ENCODE measurements at places on chromosomes 5 and 9.

GRCh38 chr5:165508286-165508685 lies 2002.9 kb downstream of the MAT2B start:
- no peak for DNase-seq

GRCh38 chr5:72194846-72195245 lies 87.6 kb downstream of the MAP1B start:
- peak; percentile 24 for DNase-seq

DNA sequence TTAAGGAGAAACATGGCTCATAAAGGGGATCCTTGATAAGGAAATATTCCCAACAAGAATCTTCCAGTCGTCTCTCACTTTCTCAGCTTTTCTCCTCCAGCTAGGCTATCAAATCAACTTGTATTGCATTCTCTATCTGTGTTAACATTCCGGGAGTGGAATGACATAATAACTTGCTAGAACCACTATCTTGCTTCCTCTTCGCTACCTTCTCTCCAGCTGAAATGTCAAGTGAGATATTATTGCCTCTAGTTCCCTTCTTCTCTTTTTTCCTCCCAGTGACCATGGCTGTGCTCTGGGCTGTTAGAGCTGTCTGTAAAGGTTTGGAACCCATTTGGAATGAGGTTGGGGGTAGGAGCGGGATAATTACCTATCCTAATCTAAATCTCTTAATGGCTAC lies 1329.5 kb upstream of the WWC1 start:
- no peak for DNase-seq

DNA sequence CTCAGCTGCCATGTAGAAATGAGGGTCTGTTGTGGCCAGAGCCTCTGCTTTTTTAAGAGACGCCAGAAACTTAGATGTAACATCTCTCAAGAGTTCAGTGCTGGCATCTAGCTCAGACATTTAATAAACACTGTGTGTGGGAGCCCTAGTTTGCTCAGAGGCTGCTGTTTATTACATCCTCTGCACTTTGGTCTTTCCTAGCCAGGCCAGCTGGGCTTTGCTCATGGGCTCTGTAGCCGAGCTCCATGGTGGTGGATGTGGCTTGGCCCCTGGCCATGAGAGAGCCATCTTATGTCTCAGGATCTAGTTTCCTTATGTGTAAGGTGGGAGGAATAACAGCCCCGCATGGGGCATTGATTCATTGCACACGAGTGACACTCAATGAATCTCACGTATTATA lies 30.0 kb downstream of the ARHGEF37 start:
- no peak for DNase-seq

DNA sequence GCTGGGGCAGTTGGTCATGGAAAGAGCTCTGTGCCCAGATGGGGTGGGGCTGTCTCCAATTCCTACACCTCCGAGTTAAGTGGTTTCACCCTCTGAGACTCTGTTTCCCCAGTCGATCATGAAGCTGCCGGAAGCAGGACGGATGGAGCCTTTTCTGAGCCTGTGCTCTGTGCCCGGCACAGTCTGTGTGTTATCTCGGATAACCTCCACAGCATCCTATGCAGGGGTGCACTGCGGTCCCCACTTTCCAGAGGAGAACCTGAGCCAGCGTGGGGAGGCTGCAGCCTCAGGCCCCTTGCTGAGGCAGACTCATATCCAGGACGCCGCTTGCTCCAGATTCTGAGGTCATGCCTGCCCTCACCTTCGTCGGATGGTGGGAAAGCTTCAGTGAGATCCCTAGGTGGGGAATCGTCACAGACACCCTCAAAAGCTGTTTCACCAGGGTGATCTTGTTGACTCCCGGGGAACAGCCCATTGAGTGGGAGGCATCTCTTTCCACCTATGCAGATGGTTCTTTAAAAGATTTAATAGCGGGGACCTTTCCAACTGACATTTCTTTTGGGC lies 6.9 kb upstream of the COL5A1 start:
- DNase-seq = no peak

DNA sequence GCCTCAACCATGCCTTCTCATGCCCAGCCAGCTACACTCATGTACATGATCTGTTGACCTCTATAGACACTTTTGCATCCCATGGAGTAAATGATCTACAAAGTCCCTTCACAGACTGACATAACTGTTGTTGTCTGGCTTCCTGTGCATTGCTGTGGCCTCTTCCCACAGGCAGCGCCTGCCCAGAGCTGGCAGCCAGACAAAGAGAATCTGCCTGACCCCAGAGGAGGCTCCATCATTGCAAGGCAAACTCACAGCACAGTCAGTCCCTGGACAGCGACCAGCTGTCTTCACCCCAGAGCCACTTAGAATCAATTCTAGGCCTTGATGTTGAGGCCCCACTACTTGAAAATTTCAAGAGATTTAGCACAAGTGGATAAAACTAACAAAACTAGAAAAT lies 65.5 kb downstream of the INSYN2B start:
- no peak for DNase-seq

- DNase-seq = peak; percentile 20
Measured at GRCh38 chr5:163916376-163916775, 411.0 kb downstream of the MAT2B start.

- no peak for DNase-seq
Measured at GRCh38 chr9:102445181-102445747, 549.9 kb upstream of the CYLC2 start.

DNA sequence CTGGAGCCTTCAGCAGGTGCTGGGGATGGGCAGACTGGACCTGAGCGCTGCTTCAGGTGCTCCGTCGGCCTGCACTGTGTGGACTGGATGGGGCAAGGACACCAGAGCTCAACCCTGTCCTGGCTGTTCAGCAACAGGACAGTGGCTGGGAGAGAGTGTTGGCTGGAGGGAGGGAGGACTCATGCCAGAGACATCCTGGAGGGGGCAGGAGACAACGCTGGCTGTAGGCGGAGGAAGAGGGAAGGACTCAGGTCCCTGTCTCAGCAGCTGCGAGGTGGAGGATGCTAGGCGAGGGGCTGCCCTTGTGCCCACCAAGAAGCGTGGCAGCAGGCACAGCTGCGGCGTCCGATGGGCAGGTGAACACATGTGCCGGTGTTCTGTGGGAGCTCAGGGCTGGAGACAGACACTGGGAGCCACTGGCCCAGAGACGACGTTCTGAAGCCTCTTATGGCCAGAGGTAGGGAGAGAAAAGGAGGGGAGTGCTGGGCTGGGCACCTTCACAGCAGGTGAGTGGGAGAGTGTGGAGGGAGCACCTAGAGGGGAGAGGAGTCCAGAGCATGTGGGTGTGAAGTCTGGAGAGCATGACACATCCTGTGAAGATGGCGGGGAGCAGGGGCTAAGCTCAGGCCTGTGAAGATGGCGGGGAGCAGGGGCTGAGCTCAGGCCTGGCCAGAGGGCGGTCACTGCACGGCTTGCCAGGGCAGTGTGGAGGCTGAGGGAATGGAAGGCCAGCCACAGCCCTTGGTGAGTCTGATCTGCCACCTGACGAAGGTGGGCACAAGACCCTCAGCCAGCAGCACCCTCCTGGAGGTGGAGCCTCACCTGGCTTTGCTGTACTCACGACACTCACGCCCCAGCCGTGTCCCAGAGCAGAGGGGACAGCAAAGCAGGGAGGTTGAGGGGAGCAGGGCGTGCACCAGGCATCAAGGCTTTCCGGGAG lies 79.1 kb upstream of the FCN1 start:
- no peak for DNase-seq

- peak; percentile 11 for DNase-seq
Measured at GRCh38 chr5:59798862-59799667, 94.5 kb downstream of the PDE4D start.

DNA sequence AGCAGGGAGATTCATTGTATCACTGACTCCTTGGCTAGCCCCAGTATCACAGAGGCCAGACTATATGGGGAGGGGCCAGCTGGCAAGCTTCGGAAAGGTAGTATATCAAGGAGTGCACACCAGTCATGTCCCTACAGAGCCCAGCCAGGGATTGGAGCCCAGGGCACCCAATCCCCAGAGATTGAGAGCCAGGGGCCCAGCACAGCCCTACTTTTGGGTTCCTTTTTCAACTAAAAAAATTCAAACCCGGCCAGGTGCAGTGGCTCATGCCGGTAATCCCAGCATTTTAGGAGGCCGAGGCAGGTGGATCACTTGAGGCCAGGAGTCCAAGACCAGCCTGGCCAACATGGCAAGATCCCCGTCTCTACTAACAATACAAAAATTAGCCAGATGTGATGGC lies 5.4 kb upstream of the MYORG start:
- DNase-seq = no peak

- peak; percentile 27 for DNase-seq
Measured at GRCh38 chr9:108761655-108762347, 94.0 kb downstream of the ACTL7B start.

DNA sequence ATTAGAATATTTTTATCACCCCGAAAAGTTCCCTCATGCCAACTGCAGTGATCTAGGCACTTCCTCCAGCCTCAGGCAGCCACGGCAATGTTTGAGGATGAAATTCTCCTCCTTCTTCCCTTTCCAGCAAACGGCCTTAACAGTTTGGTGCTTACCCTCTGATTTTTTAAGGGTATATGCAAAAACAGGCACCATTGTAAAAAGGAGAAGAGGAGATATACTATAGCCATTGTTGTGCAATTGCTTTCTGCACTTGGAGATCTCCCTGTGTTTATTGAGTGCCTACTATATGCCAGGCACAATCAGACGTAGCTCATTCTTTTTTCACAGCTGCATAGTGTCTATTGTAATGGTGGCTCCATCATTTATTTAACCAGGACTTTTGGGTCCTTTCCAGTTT lies 29.4 kb downstream of the GSN start:
- DNase-seq = no peak

- no peak for DNase-seq
Measured at GRCh38 chr5:109453251-109453650, 43.5 kb upstream of the PJA2 start.

- DNase-seq = no peak
Measured at GRCh38 chr5:76926329-76927105, 26.3 kb upstream of the CRHBP start.

- no peak for DNase-seq
Measured at GRCh38 chr5:10699281-10699874, 61.7 kb downstream of the DAP start.

- no peak for DNase-seq
Measured at GRCh38 chr5:135890867-135891266, 4.8 kb downstream of the IL9 start.

DNA sequence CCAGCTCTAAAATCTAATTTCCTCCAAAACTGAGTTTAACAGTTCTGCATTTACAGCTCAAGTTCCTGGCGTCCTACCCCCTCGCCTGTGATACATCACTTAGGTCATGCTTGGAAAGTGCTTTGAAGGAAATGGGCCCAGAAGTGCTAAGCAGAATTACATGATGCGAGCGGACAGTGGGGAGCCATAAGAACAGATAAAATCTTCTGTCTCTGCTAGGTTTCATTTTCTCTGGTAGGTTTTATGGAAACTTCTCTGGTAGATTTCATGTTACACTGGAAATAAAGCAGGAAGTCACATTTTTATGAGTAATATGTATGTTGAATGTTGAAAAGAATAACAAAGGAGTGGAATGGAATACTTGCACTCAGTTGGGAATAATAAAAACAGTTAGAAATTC lies 138.3 kb downstream of the ZDHHC21 start:
- no peak for DNase-seq

DNA sequence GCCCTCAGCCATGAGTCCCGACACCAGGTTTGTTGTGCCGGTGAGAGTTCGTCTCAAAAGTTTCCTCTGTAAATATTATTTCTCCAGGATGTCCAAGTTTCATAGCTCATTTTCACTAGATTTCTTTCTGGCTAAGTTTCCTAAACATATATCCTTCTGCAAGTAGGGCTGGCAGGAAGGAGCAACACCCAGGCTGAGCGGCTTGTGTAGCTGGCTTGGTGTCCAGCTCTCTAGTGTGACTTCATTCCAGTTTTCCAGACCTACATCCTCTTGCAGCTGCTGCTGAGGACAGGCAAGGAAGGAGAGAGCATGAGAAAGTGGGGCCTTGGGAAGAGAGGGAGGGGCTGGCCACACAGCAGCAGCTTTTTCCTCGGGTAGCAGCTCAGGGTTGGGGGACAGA lies 80.3 kb downstream of the FGF1 start:
- no peak for DNase-seq

GRCh38 chr5:93058309-93058708 lies 522.7 kb downstream of the NR2F1-AS1 start:
- DNase-seq = no peak

GRCh38 chr9:114973216-114973615 lies 42.8 kb upstream of the TNFSF8 start:
- DNase-seq = no peak

DNA sequence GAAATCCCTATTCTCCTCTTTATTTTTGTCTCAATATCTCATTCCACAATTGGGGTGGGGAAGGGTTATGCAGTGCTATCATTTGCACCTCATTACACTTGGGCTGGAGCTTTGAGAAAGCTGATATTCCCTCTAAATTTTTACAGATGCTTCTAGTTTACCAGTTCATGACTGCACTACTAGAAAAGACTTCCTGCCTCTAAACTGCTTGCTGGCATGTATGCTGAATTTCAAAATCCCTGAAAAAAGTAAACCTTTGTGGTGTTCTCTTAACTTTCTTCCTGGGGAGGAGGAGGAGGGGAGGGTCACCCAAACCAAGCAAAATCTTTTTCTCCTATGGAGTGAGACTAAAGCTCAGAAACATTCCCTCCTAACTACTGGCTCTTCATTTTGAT lies 45.1 kb downstream of the BNC2 start:
- no peak for DNase-seq

DNA sequence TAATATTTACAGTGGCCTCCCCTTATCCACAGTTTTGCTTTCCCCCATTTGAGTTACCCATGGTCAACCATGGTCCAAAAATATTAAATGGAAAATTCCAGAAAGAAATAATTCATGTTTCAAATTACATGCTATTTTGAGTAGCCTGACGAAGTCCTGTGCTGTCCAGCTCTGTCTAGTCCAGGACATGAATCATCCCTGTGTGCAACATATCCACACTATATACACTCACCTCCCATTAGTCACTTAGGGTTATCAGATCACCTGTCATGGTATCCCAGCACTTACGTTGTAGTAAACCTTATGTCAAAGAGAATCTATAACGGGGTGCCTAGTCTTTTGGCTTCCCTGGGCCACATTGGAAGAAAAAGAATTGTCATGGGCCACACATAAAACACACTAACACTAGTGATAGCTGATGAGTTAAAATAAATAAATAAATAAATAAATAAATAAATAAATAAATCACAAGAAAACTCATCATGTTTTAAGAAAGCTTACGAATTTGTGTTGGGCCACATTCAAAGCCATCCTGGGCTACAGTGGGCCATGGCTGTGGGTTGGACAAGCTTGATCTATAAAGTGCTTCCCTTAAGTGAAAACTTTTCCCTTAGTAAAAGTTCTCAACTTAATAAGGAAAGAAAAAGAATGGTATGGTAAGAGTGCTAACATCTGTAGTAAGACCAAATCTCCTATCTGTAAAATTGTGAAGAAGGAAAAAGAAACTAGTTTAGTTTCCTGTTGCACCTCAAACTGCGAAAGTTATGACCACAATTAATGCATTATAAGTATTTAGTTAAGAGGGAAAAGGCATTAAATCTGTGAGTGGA lies 15.9 kb upstream of the OMD start:
- DNase-seq = no peak

GRCh38 chr9:134032456-134033222 lies 7.4 kb downstream of the BRD3OS start:
- no peak for DNase-seq

- no peak for DNase-seq
Measured at GRCh38 chr9:134661299-134661698, 19.7 kb downstream of the COL5A1 start.

GRCh38 chr5:71699233-71699632 lies 19.8 kb upstream of the CARTPT start:
- no peak for DNase-seq
